T1000 (cell line): ENCODE measurements at places on chromosomes 13 and 19.

GRCh38 chr13:86000546-86000945 is 201.3 kb upstream of the SLITRK6 start:
- DNase-seq, result no peak

DNA sequence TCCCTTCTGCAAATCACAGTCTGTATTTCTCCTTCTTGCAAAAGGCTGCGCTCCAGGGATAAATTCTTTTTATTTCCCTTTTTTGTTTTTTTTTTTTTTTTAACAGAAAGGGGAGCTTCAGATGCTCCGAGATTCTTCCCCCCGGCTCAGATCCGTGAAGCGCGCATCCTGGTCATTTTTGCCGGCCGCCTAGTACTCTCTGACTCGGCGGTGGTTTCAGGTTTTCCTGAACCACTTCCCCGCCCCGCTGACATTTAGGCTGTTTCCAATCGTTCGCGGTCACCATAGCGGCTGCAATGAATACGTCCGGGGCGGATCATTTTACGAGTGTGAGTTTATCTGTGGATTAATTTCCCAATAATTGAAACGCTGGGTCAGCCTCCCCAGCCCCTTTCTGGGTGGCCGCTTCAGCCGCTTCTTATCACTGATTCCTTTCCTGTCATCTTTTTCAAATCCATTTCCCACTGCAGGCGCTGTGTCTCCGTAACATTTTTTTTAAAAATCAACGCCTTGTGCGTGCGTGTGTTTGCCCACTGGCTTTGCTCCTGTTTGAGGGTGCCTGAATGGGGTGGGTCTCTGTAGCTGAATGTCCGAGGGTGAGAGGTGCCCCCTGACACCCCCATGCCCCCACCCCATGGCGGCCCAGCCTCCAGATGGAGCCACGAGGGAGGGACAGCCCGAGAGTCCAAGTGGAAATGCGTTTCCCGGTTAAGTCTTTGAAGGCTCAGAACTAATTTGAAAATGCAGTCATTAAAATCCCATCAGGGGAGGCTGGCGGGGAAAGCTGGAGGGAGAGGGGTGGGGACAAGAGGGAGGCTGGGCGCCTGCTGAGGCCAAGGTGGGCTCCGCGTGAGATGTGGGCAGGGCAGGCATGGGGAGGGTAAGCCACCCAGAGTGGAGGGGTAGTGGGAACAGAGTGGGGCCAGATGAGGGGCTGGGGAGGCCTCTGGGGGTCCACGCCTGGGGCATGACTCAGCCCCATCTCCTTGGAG is 10.6 kb downstream of the ONECUT3 start:
- DNase-seq, result no peak

DNA sequence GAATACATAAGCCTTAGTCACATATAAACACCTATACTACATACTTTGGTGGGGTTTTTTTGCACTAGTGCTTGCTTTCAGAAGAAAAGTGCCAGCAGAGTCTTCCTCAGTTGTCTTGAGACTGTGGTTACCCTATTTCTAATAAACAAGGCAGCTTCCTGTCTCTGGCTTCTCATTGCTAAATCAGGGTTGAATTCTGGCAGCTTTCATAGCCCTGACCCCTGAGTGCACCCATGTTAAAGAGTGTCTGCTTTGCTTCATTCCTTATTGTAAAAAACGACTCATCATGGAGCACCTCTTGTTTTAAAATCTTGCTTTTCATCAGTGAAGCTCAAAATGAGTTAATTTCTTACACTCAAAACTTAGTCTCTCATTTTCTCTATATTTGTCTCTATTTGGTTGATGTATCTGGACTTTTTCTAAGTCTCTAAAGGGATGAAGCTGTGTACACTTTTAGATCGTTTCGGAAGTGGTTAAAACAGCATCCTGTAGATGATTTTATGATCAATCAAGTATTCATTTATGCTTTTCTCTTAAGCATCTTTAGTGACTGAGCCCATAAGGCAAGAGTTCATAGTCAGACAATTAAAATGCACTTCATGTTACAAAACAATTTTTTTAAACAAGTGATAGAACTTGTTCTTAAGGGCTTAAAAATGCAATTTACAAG is 72.1 kb downstream of the KLF12 start:
- no peak for DNase-seq

DNA sequence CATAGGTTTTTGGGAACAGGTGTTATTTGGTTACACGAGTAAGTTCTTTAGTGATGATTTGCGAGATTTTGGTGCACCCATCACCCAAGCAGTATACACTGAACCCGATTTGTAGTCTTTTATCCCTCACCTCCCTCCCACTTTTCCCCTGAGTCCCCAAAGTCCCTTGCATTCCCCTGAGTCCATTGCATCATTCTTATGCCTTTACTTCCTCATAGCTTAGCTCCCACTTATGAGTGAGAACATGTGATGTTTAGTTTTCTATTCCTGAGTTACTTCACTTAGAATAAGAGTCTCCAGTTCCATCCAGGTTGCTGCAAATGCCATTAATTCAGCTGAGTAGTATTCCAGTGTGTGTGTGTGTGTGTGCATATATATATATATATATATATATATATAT is 97.2 kb upstream of the EDNRB start:
- DNase-seq, result no peak

DNA sequence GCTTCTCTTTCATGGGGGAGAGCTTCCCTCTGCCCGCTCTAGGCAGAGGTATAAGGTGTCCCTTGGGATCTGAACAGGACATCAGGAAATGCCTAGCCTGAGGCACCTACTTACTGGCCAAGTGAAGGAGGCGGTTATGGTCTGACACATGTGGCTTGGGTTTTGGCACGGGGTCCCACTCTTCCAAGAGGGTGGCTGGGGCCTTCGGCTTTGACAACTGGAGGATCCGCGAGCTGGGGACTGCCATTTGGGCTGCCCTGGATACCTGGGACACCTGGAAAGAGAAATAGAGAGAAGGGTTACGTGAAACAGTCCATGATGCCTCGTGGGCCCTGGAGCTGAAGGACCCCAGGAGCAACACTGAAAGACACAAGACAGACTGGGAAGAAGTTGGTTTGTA is 22.4 kb upstream of the MIER2 start:
- no peak for DNase-seq

GRCh38 chr19:4233282-4233853 is 4.0 kb downstream of the EBI3 start:
- no peak for DNase-seq

GRCh38 chr19:38134540-38135149 is 89.4 kb downstream of the DPF1 start:
- no peak for DNase-seq

DNA sequence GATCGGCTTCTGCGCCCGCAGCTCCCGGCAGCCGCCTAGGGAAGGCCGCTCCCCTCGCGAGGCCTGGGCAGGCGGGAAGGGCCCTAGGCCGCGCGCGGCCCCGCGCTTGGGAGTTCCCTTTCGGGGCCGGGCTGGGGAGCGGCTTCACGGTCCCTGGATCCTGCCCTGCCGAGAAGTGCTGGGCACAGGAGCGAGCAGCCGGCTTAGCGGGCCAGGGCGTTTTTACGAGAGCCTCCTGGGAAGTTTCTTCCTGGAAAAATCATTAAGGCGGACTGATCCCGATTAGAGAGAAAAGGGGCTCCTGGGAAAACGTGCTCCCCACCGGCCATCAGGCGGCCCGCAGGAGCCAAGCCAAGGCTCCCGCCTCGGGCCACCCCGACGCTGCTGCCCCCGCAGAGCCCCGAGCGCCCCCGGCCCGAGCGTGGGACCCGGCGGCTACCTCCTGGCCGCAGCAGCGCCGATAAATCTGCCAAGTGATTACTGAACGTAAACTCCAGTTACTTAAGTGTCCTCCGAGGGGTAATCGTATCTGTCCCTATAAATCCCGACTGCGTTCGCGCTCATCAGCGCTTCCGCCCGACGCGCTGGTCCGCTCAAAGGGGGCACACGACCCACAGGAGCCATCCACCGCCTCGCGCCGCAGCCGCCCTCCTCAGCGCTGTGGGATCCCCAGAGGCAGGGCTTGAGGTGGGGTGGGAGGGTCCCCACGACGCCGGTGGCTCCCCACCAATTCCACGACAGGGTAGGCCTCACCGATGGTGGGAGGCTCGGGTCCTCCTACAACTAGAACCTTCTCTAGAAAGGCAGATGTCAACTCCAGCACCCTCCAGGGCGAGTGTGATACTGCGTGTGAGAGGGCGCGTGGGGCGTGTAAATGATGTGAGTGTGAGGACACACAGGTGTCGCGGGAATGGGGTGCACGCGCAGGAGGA is 2.8 kb downstream of the ZIC5 start:
- DNase-seq, result no peak

DNA sequence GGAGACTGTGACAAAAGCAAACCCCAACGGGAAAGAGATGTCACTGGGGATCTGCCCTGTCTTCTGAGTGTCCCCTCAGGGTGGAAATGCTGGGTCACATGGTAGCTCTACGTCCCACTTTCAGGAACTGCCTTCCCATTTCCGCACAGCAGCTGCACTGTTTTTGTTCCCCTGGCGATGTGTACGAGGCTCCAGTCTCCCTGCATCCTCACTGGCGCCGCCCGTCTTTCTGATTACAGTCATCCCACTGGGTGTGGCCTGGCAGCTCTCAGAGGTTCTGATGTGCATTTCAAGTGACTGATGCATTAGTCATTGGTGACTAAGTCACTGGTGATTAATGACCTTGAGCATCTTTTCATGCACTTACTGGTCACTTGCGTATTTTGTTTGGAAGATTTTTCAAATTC is 21.2 kb downstream of the PCID2 start:
- DNase-seq, result peak; percentile 100

GRCh38 chr19:41261474-41262190 is 2.5 kb upstream of the HNRNPUL1 start:
- no peak for DNase-seq

DNA sequence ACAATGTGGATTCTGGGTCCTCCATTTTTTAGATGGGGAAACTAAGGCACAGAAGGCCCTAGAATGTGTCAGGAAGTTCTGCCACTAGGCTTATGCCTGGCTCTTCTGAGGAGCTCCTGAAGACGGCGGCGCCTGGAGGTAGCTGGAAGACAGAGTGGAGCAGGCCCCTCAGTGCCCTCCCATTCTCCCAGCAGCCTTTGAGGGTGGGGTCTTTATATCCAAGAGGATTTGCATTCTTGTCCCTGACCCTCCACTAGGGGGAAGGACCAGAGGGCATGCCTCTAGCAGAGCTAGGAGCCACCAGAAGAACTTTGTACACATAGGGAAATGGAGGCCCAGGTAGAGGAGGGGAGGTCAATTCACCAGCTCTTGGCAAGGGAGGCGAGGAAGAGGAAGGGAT is 9.4 kb downstream of the CELF5 start:
- DNase-seq, result no peak

- no peak for DNase-seq
Measured at GRCh38 chr13:99802416-99802815, 169.2 kb downstream of the ZIC5 start.

- no peak for DNase-seq
Measured at GRCh38 chr19:6393983-6394412, 1.0 kb upstream of the GTF2F1 start.

DNA sequence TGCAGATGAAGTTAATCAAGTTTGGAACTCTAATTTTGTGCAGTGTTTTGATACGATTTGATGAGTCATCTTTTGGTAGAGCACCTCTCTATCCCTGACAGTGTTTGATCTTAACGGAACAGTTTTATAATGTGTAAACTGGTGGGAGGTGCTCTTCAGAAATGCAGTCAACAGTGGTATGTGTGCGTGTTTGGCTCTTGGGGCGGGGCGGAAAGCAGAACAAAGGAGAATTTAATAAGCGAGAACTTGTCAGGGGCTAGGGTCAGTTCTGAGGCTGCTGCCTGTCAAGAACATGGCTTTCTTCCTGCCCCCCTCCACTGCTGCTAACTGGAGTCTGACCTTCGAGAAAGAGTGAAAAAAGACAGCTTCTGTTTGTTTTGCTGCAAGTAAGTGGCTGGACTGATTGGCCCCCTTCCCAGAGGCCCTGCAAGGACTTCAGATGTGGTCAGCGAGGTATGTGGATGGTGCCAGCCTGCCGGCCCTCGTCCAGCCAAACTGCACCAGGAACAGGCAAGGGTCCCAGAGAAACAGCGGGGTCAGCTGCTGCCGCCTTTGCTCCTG is 40.8 kb downstream of the BBC3 start:
- DNase-seq, result no peak

- DNase-seq, result no peak
Measured at GRCh38 chr19:5349041-5349440, 8.4 kb upstream of the PTPRS start.

- no peak for DNase-seq
Measured at GRCh38 chr19:37362733-37363132, 8.2 kb upstream of the ZNF527 start.

DNA sequence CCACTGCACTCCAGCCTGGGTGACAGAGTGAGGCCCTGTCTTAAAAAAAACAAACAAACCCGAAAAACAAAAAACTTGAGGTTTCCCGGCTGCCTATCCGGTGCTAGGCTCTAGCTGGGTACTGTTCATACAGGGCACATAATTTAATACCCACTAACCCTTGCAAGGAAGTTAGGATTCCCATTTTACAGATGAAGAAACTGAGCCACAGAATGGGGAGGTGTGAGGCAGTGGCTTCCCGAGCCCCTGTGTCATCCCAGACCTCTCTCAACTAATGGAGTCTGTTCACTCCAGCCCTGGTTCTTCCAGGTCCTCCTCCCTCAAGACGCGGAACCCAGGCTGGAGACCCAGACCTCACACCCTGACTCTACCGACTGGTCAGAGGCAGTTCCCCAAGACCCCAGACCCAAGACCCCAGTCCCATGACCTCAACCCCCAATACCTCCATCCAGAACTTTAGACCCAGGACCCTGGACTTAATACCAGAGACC is 576 bp downstream of the APBA3 start:
- DNase-seq, result no peak

- no peak for DNase-seq
Measured at GRCh38 chr13:113078902-113079780, 26.4 kb upstream of the F7 start.

- DNase-seq, result no peak
Measured at GRCh38 chr13:60661521-60661920, 264.5 kb downstream of the TDRD3 start.

DNA sequence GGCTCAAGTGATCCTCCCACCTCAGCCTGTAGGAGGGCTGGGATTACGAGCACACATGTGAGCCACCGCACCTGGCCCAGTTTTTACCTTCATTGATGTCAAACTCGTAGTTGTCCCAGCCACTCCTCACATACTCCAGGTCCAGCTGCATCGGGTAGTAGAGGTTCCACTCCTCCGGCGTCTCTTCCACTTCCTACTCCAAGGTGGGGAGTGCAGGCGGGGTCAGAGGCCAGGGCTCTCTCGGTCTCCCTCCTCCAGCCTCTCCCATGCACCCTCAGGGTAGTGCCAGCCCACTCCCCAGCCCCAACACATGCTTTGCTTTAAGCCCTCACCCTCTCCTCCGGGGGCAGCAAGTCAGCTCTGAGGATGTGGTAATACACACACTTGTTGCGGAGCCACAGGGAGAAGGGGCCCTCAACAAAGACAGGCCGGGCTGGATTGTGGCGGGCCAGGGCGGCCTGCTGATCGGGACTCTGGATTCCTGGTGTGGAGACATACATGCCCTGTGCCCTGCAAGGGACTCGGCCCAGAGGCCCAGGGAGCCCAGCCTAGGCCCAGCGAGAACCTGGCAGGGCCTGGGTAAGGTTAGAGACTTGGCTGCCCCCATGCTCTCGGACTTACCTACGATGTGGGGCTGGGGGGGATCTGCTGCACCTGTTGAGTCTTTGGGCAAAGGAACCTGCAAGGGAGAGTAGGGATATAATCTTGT is 1.9 kb upstream of the ZNF653 start:
- no peak for DNase-seq
